ENCODE measurements at places on chromosomes 2 and 18.
A peak's percentile ranks its signal among the peaks of the same experiment; 100 is the strongest.

DNA sequence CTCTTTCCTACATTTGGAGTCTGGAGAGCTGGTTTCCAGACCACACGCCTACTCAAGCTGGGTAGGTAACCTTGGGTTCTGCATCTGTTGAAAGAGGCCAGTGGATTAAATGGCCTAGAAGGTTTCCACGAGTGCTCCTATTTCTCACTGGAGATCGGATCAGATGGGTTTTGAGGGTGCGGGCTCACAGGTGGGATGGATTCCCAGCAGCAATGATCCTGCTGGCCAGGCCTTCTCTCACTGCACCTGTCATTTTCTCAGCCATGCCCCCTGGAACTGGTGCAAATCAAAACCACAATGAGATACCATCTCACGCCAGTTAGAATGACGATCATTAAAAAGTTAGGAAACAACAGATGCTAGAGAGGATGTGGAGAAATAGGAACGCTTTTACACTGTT is 747.5 kb upstream of the RAB6C start:
- no peak for DNase-seq

- no peak for DNase-seq
Observed at GRCh38 chr2:231183851-231184250, 14.6 kb upstream of the ARMC9 start.

- DNase-seq = no peak
Observed at GRCh38 chr2:203599509-203599908, 64.4 kb upstream of the RAPH1 start.

GRCh38 chr2:38167968-38168350 is 92.0 kb upstream of the CYP1B1 start:
- no peak for DNase-seq

- peak; percentile 48 for DNase-seq
Observed at GRCh38 chr18:74040459-74041332, 106.9 kb downstream of the FBXO15 start.

DNA sequence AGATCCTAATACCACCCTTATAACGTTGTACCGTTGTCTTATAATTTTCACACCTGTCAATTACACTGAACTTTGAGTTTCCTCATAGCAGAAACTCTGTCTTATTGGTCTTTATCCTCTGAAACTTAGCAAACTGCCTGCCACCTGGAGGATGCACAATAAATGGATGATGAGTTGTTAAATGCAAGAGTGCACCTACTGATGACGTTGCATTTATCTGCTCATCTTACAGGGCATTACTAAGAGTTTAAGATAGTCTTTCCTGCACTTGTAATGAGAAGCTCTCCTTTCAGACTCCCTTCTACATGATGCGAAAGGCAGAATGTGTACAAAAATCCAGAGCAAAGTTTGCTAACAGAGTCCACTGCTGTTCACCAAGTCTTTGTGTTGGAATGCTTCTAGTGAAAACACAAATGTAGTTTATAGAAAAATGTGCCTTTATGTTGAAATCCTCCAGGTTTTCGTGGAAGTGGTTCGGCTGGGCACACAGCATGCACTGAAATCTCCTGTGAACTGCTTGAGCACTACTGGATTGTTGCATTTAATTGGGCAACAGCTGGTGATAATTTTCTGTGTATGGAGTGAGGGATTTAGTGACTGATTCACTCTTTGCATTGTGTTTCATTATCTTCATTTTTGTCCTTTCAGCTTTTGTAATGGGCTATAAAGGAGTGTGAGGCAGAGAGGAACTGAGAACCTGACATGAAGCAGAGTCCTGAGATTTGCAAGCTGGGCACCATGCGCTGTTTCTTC is 665.8 kb upstream of the ID2 start:
- DNase-seq = no peak

DNA sequence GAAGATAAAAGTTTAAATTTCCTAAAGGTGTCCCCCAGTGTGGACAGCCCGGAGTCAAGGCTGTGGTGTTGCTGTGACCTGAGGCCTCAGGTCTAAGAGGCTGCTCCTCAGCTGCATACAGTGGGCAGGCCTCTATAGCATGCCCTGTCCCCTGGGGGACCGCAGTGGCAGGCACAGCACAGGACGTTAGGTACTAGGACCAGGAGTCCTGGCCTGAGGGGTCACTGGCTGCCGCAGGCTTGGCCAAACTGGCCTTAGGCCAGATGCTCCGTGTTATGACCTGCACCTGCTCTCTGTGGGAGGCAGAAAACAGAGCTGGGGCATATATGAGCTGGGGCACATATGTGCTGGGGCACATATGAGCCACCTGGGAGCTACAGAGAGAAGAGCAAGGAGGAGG is 21.2 kb upstream of the MAL start:
- no peak for DNase-seq

GRCh38 chr2:186052930-186053329 is 314.3 kb downstream of the FSIP2 start:
- no peak for DNase-seq

DNA sequence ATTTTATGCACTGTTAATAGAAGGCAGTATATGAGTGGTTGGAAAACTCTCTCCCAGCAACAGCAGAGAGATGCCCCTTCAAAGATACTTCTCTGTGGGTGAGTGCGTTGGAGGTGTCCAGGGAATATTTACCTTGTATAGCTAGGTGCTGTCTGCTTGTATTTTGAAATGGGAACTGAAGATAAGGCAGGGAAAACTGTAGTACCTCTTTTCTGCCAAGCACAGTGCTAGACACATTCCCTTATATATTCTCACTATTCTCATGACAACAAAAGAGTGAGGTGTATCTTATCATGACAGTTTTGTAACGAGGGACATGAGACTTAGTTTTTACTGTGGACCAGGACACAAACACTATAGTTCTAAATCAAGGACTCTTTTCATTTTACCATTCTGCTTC is 2.1 kb downstream of the TTC39C start:
- DNase-seq = no peak
